CD4-positive, alpha-beta T cell treated with Interleukin-4 for 1 hour (primary cell): ENCODE measurements at places on chromosomes 3 and 15.

- DNase-seq: no peak
Observed at GRCh38 chr15:66066005-66066404, 187.5 kb downstream of the MEGF11 start.

- DNase-seq: no peak
Observed at GRCh38 chr15:50148362-50148963, 29.4 kb upstream of the ATP8B4 start.

- no peak for DNase-seq
Observed at GRCh38 chr15:41340189-41340695, 7.6 kb downstream of the NUSAP1 start.

- no peak for DNase-seq
Observed at GRCh38 chr3:128409624-128410581, 56.8 kb downstream of the DNAJB8 start.

DNA sequence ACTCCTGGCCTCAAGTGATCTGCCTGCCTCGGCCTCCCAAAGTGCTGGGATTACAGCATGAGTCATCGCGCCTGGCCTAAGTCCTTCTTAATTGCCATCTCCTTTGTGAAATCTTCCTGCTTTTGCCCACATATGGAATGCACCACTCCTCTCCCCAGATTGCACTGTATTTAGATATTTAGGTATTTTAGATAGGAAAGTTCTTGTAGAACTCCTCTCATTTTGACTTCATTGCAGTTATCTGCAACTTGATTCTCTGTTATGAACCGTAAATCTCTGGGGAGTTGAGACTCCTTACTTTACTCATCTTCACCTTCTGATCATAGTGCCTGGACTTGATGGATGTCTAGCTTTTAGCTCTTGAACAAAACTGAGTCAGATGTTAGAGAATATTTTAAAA is 150.7 kb downstream of the AKAP13 start:
- DNase-seq: no peak
